Mesenchymal stem cell (in vitro differentiated cells and primary cell): ENCODE measurements at places on chromosomes 11 and 22.

DNA sequence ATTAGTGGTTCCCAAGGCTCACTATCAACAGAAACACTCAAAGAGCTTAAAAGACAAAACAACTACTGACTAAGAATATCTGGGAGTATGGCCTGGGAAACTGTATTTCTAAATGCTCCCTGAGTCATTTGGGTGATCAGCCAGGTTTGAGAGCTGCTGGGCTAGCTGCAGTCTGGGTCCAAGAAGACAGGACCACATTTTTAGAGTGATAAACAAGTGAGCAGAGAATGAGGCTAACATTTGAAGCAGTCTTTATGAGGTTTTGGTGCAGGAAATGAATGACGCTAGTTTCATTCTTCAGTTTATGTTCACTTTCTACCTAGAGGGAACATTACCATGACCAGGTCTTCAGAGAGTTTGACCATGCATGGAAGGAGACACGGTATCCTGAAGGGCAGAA is 97.7 kb downstream of the TEAD1 start:
- H3K4me1 ChIP-seq = peaks cover 14% of the 10 kb centered on the region
- H3K27ac ChIP-seq = no peak overlapping the region
- no peaks in the 10 kb centered on the region for H3K27me3 ChIP-seq
- no peak overlapping the region for H3K4me3 ChIP-seq

DNA sequence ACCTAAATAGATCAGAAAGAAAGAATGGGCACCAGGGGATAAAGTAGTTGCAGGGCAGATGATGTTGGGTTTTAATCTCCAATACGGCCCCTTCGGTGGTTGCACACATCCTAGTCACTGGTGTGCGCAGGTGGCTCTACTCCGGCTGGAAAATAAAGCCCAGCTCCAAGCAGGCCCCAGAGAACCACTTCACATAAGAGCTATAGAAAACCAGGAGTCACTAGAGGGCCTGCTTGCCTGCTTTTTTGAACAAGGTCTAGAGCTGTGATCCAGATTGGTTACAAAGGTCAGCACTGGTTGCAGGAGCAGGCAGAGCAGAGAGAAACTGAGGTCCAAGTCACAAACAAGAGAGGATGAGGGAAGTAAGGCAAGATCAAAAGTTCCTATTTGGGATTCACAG is 41.5 kb upstream of the MS4A8 start:
- no peaks in the 10 kb centered on the region for H3K27me3 ChIP-seq
- no peak overlapping the region for H3K4me3 ChIP-seq
- DNase-seq = no peak
- H3K4me1 ChIP-seq = no peaks in the 10 kb centered on the region
- no peaks in the 10 kb centered on the region for H3K36me3 ChIP-seq
- H3K27ac ChIP-seq = no peak overlapping the region

- peaks cover 2% of the 10 kb centered on the region for H3K36me3 ChIP-seq
- H3K27me3 ChIP-seq = no peaks in the 10 kb centered on the region
- peaks cover 7% of the 10 kb centered on the region for H3K4me1 ChIP-seq
- H3K27ac ChIP-seq = no peak overlapping the region
- no peak overlapping the region for H3K4me3 ChIP-seq
Observed at GRCh38 chr11:1493650-1494244, 7.2 kb upstream of the MOB2 start.

DNA sequence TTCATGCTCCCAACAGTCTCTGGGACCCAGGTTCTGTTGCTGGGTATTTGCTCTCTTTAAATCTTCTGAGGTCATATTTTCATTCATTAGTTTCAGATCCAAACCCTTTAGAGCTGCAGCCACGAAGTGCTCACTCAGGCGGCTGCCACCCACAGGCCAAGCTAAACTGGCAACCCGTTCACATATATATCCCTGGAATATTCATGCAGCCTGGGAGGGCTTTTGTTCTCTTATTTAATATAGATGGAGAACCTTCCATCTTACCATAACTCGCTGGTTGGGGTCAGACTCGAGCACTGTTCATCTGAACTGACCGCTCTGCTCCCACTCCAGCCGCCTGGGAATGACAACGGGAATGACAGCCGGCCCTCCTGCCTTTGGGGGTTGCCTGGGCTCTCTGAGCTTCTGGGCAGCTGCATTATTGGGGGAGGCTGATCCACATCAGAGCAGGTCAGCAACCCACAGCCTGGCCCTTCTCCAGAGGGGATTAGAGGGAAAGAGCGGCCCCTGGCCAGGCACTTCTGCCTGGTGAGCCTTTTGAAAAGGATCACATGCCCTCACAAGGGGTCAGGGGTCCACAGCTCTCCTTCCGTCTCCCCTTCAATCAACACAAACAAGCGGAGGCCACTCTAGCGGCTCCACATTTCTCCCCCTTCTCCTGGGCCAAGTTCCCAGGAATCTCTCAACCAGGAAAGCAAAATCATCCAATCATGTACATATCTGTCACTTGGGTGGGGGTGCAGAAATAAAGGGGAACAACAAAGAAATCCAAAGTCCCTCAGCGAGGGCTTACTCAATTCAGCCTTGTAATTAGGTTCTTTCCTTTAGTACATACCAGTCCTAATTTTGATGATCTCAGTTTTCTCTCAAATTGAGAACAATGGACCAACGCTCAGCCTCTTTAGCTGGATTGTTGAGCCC is 11.8 kb downstream of the TMEM184B start:
- DNase-seq = no peak
- peaks cover 17% of the 10 kb centered on the region for H3K4me1 ChIP-seq

DNA sequence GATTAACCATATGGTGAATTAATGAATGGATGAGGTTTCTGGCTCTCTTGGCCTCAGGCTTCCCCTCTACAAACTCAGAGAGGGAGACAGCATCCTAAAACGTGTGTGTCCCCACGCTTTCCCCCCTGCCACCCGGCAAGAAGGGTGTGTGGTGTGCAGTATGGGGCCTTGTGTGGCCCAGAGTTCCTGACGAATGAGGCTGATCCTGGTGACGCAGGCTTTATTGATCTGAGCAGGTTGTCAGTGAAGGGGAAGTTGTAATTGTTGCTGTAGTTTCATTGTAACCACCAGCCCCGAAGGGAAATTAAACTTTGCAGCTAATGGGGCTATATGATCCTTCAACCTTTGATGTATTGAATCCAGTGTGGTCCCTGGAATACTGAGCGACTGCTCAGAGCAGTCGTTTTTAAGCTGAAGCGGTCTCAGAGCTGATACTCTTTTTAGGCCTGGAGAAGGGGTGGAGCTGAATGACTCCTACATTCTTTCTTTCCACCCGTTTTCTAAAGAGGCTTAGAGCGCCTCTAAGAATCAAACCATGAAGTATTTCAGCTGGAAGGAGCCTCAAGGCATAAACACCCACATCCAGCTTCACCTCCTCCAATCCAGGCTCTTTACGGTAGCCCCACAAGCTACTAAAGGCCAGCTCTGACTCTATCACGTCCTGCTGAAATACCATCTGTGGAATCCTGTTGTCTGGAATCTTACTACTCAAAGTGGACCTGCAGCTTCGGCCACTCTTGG is 284.7 kb downstream of the MIAT start:
- no peak overlapping the region for H3K27ac ChIP-seq
- no peak for DNase-seq
- H3K27me3 ChIP-seq = peaks cover 39% of the 10 kb centered on the region
- no peaks in the 10 kb centered on the region for H3K36me3 ChIP-seq
- no peaks in the 10 kb centered on the region for H3K4me1 ChIP-seq

DNA sequence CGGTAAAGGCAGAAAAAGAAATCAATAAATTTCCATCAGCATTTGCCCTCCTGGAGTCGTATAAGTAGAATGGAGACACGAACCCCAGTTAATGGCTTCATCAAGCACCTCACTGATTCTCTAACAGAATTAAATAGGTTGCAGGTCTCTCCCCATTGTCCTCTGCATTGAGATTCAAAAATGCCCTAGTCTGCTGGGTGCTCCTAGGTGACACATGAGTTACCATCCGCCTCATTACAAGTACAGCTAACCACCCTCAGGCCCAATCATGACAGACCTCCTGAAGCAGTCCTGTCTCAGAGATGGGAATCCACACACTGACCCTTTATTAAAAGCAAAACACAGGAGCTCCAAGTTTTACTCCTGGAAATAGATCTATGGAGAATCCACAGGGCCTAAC is 31.4 kb downstream of the HSPA8 start:
- no peaks in the 10 kb centered on the region for H3K4me1 ChIP-seq
- no peaks in the 10 kb centered on the region for H3K27me3 ChIP-seq
- DNase-seq = no peak
- no peak overlapping the region for H3K4me3 ChIP-seq
- no peaks in the 10 kb centered on the region for H3K36me3 ChIP-seq

GRCh38 chr11:76653012-76653673 is 17.4 kb downstream of the LRRC32 start:
- H3K4me3 ChIP-seq = no peak overlapping the region
- H3K36me3 ChIP-seq = peaks cover 10% of the 10 kb centered on the region
- no peaks in the 10 kb centered on the region for H3K4me1 ChIP-seq

- H3K4me3 ChIP-seq = no peak overlapping the region
- H3K27ac ChIP-seq = no peak overlapping the region
- no peaks in the 10 kb centered on the region for H3K4me1 ChIP-seq
- no peaks in the 10 kb centered on the region for H3K27me3 ChIP-seq
- DNase-seq = no peak
Observed at GRCh38 chr11:127559978-127560377, 559.4 kb upstream of the KIRREL3 start.
